ENCODE measurements at places on chromosomes 13 and 19.

- no peak for DNase-seq
These were observed 140.0 kb downstream of the SIPA1L3 start for GRCh38 chr19:38047049-38047438.

DNA sequence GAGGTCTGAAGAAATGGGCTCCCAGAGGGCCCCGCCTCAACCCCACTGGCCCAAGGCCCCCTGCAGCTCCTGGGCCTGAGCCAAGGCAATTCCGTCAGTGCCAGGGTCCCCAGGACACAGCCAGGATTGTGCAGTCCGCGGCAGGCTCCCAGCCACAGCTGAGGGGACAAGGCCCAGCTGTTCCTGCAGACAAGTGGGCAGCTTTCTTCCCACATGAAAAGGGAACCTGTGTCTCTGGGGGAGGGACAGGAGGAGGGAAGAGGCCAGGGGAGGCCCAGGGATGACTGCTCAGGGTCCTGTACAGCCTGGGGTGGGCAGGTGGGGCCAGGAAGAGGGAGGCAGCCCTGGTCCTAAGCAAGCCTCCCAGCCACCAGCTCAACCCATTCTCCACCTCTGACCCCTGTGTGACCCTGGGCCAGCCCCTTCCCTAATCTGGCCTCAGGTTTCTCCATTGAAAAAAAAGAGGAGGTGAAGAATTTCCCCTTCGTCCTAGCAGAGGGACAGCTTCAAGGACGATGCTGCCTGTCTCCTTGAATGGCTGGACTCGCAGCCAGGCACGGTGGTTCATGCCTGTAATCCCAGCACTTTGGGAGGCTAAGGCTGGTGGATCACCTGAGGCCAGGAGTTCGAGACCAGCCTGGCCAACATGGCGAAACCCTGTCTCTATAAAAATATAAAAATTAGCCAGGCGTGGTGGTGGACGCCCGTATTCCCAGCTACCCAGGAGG lies 20.5 kb upstream of the VSTM2B start:
- DNase-seq: no peak

DNA sequence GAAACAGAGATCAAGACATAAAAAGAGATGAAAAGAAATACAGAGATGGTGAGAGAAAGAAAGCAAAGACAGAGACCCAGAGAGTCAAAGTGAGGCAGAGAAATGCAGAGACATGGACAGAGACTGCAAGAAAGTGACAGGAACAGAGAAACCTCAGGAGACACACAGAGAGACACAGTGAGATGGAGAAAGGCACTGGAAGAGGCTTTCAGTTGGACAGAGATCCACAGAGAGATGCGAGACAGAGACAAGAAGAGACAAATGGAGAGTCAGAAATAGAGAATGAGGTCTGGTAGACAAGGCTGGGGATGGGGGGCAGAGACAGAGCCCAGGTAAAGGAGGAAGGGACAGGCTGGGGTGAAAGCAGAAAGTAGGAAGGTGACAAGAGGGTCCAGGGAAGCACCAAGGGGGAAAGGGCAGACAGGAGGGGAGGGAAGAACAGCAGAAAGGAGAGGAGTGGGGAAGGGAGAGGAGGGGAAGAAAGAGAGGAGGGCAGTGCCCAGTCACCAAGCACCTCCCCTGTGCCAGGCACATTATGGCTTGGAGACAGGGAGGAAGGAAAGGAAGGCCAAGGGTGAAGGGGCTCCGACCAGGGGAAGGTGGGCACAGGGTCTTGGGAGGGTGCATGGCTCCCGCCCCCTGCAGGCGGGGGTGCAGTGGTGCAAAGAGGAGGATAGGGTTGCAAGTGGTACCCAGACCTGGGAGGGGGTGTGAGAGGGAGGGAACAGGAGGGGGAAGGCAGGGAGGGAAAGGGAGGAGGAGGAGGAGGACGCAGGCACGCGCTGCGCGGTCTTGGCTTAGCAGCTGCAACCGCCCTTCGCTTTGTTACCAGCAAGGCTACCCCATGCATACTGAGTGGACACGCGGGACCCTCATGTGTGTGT lies 38.4 kb downstream of the DEDD2 start:
- no peak for DNase-seq

DNA sequence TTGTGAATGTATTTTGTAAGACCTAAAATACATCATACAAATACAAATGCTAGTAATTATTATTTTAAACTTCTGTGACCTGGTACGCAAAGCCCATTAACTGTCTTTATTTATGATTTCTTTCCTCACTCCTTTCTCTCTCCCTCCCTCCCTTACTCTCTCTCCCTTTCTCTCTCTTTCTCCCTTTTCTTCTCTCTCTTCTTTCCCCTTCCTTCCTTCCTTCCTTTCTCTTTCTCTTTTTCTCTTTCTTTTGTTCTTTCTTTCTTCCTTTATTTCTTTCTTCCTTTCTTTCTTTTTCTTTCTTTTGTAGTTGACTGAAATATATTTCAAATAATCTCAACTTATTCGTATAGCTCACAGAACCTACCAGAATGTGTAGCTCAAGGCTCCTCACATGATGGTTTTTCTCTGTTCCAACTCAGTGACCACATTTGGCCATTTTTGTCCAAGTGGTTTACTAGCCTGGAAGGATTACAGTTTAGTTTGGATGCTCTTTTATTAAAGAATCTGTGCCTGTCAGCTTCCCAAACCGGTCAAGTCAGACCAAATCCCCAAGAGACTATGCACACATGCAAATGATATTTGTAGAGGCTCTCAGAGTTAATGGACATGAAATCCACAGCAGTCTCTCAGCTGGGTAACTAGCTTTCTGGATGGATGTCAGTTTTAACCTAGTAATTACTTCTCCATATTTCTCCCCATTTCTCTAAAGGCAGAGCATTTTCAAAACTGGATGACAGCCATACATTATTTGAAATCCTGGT lies 71.7 kb downstream of the POSTN start:
- no peak for DNase-seq

GRCh38 chr19:39736088-39736487 lies 1.7 kb downstream of the CLC start:
- no peak for DNase-seq

DNA sequence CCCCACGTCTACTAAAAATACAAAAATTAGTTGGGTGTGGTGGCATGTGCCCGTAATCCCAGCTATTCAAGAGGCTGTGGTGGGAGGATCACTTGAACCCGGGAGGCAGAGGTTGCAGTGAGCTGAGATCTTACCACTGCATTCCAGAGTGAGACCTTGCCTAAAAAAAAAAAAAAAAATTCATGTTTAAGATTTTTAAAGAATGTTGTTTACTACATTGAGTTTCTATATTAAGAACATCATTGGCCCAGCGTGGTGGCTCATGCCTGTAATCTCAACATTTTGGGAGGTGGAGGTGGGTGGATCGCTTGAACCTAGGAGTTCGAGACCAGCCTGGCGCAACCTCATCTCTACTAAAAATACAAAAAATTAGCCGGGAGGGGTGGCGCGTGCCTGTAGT lies 31.9 kb upstream of the FLT1 start:
- DNase-seq: no peak

DNA sequence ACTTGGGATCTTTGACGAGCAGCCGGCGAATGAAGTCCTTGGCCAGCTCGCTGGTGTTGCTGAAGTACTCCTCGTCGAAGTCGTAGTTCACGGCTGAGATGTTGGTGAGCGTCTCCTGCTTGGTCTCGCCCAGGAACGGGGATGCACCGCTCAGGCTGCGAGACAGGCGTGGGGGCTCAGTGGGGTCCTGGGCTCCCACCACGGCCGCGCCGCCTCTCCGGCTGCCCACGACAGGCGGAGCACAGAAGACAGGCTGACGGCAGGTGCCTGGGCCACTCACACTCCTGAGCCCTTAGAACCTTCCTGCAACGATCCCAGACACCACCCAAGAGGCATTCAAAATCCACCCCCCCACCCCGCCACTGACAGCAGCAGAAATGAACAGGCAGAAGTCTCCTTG lies 9.9 kb downstream of the DAPK3 start:
- no peak for DNase-seq

- DNase-seq: no peak
These were observed 446.1 kb downstream of the FGF14 start for GRCh38 chr13:101955764-101956163.

- no peak for DNase-seq
These were observed 26.0 kb downstream of the TM9SF2 start for GRCh38 chr13:99527301-99527700.

DNA sequence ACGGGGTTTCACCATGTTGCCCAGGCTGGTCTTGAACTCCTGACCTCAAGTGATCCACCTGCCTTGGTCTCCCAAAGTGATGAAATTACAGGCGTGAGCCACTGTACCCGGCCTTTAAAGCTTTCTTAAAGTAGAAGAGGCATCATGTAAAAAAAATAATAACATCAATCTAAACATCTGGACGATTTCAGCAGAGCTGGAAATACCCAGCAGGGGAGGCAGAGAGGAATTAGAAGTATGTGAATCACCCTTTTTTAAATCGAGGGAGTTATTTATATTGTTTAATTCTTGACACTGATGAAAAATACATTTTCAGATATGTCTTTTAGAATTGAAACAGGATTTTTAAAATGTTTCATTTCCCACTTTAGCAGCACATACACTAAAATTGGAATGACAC lies 37.4 kb upstream of the MTIF3 start:
- no peak for DNase-seq

DNA sequence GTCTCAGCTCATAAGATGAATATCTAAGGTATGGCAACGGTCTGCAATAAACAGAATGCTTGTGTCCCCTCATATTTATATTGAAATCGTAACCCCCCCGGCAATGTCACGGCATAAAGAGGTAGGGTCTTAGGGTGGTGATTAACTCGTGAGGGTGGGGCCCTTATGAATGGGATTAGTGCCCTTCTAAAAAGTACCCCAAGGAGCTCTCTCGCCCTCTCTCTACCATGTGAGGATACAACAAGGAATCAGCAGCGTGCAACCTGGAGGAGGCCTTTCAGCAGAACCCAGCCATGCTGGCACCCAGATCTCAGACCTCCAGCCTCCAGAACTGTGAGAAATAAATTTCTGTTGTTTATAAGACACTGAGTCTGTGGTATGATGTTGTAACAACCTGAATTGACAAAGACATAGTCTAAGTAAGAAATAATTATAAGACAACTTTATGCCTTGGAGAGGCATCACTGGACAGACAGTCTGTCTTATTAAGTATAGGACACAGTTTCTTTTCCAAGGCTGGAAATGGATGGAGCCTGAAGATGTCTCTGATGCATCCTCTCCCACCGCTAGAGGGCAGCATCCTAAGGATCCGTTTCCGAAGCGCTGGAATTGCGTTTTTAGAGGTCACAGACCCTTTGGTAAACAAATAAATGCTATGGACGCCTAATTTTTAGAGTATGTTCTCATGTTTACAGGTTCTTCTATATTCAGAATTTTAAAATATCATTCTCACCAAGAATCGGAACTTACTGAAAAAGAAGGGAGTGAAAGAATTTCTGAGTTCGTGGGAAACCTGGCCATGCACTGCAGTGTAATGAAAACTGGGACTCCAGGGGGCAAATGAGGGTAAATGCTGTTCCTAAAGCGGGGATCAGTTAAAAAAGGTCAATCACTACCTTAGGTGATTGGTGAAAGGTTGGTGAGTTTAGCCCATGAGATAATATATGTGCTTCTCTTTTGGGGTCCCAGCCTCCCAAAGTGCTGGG lies 13.3 kb upstream of the LEUTX start:
- peak; percentile 29 for DNase-seq

GRCh38 chr19:5351731-5352228 lies 11.2 kb upstream of the PTPRS start:
- DNase-seq: no peak

DNA sequence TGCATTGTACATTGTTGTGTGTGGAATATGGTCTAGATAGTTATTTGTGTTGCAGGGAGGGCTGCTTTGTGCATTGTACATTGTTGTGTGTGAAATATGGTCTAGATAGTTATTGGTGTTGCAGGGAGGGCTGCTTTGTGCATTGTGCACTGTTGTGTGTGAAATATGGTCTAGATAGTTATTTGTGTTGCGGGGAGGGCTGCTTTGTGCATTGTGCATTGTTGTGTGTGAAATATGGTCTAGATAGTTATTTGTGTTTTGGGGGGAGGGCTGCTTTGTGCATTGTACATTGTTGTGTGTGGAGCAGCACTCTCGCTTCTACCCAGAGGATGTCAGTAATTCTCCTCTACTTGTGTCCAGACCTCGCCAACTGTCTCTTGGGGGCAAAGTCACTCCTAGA lies 36.3 kb upstream of the ZNF835 start:
- no peak for DNase-seq

DNA sequence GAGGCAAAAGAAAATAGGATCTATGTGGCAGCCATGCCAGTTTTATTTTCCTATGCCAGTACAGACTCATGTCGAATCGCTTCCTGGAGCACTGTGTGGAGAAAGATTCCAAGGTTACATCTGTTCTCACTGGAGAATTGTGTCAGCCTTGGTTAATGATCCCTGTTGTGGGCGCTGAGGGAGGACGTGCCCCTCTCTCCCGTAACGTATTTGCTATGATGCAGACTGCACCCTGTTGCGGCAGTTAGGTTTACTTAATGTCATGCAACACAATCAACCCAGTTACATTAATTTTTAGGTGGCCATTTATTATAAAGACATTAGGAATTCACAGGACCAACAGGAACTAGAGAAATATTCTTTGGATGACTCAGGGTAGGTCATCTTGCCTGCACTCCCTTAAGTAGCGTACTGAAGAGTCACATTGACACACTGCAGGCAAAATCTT lies 892.9 kb downstream of the EFNB2 start:
- peak; percentile 13 for DNase-seq

GRCh38 chr13:110559429-110559943 lies 2.0 kb downstream of the RAB20 start:
- DNase-seq: no peak

- DNase-seq: no peak
These were observed 3.3 kb downstream of the AMER2 start for GRCh38 chr13:25168790-25169189.

DNA sequence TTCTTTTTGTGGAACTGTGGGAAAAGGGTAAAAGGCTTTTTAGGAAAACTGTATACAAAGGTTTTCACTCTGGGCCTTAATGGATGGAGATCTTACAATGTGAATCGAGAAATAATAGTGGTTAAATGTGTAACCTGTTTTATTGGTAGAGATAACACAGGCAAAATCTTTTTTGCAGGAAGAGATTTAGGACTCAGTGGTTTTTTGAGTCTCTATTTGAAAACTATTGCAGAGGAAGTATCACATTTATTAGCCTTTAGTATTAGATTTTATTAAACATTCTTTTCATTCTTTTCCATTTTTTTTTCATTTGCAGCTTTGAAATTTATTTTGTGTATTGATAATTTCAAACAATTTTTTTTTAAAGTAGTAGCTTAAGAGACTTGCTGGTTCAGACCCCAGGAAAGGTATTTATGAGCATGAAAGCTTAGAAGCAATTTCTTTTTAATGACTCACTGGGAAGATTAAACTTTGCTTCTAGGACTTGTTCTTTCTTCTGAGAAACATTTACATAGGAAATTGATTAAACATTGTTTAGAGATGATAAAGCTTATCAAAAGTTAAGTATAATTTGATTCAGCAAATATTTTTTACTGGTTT lies 10.5 kb downstream of the KLF5 start:
- DNase-seq: no peak

DNA sequence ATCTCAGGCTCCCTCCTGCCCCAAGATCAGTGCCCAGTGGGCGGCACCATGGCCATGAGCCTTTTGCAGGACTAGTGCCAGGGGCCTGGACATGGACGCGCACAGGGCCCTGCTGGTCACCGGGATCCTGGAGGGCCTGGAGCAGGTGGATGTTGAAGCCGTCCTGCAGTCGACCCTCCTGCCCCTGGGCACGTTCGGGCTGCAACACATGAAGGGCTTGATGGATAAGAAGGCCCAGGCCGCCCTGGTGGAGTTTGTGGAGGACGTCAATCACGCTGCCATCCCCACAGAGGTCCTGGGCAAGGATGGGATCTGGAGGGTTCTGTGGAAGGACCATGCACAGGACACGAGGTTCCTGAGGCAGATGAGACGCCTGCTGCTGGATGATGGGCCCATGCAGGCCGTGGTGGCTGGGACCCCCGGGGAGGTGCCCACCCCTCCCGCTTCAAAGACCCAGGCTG lies 38.0 kb upstream of the PNMA8B start:
- no peak for DNase-seq

All from urothelium cell line (cell line).